ENCODE measurements at places on chromosomes 4 and X.

GRCh38 chr4:129342819-129343408 lies 247.0 kb downstream of the C4orf33 start:
- DNase-seq = peak; percentile 77

DNA sequence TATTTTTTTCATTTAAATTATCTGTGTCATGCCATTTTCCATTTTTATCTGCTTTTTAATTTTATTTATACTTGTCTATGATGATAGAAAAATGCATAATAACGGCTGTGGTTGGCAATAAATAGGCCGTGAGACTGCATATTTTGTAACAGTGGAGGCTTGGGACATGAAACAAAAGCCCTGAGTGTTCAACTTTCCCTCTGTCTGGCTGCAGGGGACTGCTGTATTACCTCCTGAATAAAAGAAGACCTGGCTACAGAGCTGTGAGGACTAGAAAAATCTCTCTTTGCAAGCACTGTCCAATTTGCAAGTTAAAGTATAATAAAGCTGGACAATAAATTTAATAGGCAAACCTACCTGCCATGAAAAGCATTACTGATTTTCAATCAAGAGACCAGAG lies 82.1 kb downstream of the MAGEB10 start:
- no peak for DNase-seq

DNA sequence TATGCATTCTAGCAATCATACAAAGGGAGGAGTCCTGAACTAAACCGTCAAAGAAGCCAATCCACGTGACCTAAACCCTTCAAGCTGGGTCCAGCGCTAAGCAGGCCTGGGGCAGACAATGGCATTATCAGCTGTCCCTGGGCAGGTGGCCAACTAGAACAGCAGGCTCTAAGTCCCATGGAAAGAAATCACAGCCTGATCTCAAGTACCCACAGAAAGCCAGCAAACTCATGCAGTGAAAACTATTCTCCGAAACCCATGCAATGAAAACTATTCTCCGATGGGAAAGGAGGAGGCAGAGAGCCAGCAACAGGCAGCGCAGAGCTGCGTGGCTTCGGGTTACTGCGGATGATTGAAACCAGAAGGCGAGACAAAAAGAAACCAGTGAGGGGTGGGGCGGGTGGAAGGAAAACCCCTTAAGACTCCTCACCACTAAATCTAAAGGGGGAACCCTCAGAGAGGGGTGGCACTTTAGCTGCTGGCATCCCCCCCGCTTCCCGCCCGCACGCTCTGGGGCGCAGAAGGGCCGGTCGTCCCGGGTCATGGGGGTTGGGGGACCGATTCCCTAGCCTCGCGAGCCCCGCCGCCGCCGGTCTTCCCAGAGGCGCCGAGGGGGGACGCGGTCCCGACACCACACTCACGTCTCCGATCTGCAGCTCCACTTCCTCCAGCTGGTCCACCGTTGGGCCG lies 567 bp downstream of the C4orf46 start:
- peak; percentile 42 for DNase-seq

GRCh38 chrX:15366506-15367352 lies 17.5 kb downstream of the VEGFD start:
- no peak for DNase-seq

DNA sequence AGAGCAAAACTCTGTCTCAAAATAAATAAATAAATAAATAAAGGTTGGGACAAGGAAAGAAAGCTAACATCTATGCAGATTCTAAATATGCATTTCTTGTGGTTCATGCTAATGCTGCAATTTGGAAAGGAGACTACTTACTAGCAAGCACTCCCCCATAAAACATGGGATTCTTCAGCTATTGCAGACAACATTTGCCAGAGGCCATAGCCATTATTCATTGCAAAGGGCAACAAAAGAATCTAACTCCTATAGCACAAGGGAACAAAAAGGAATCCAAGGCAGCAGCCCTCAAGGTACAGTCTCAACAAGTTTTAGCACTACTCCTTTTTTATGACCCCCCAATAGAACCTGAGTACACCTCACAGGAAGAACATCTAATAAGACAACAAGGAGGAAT lies 8.0 kb upstream of the HERC5 start:
- DNase-seq = no peak

DNA sequence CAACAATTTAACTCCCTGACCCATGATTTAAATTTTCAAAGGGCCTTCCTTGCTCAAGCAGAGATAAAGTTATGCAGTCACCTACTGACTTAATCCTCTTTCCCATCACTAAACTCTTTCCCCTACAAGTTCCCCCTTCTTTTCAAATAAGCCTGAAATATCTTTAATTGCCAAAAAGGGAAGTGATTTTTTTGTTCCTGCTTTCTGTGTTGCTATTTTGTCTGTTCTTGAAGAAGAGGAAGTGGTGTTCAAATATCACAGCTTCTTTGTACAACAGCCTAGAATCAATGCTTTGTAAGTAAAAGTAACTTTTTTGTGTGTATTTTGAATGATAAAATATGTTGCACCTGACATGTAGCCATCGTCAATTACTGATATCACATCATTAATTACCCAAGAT lies 595.9 kb downstream of the CENPC start:
- no peak for DNase-seq

- DNase-seq = no peak
These were observed 184.1 kb downstream of the CBR4 start for GRCh38 chr4:168825975-168826374.

DNA sequence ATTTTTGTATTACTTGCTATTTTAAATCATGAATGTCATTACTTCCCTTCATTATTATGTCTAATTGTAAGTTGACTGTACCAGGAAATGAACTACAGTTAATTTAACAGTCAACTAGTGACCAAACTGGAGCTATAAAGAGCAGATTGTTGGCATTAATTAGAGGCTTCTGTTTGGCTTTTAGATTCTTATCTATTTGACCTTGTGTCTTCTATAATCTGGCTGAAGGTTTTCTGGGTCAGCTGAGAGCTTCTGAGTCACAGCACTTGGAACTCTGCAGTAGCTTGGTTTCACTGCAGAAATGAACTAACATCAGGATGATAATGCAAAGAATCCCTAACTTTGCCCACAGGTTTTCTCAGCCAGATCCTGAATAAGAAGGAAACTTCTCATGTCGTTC lies 169.2 kb upstream of the LEF1 start:
- no peak for DNase-seq

DNA sequence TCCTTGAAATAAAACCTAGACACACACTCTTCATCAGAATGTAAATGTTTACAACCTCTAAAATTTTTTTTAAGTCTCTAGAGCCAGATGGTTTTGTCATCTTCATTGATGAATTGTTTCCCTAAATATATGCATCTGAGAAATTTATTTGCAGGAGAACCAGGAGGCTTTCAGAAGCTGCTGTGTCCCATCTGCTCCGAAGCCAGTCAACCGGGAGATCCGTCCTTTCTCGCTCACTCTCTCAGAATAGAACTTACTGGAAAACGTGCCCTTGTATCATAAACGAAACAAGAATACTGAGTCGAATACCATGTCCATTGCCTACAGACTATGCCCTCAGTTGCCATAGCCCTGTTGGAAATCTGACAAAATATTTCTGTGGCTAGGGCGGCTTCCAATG lies 103.5 kb downstream of the SLC34A2 start:
- DNase-seq = no peak

- no peak for DNase-seq
These were observed 30.8 kb upstream of the MXD4 start for GRCh38 chr4:2292646-2293108.

DNA sequence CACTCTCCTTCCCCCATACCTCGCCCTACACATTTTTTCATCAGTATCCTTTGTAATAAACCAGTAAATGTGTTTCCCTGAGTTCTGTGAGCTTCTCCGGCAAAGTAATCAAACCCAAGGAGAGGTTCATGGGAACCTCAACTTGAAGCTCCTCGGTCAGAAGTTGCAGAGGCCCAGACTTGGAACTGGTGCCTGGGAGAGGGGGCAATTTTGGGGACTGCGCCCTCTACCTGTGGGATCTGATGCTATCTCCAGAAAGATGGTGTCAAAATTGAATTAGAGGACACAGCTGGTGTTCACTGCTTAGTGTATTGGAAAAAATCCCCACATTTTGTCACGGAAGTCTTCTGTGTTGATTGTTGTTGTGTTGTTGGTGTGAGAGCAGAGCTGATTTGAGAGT lies 70.6 kb downstream of the ATP11C start:
- DNase-seq = no peak

GRCh38 chrX:46617906-46618305 lies 44.3 kb downstream of the CHST7 start:
- DNase-seq = no peak

DNA sequence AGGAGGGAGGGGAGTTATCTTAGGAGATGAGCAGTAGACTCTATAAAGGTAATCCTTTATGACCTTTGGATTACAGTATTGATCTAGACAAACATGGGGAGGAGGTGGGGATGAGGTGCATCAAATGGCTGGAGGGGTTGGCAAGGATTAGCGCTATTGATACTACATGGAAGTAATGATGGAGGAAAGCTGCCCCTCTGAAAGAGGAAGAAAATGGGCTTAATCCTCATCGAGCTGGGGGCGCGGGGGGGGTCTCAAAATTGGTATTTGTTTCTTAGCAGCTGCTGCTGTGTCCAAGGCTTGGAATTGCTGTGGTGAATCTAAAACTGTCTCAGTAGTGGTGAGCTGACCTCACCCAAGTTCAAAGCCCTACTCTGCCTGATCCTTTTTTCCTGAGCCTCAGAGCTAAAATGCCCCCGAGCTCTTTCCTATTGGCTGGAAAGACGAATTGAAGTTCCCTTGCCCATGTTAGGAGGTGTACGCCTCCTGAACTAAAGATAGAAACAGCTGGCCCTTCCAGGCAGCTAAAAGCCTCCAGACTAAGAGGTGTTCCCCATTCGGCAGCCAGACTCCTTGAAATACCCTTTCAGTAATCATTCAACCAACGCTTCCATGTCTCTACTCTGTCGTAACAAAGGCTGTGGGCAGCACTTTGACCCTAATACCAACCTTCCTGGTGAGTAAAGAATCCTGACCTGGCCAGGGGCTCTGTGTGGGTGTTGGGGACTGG lies at the start of gene ITGB1BP2:
Gene ITGB1BP2, plus strand, starts transcription at position 556 of the 730 bp plus-strand sequence. Its CDS starts 57 bp downstream, at position 613.
- no peak for DNase-seq

DNA sequence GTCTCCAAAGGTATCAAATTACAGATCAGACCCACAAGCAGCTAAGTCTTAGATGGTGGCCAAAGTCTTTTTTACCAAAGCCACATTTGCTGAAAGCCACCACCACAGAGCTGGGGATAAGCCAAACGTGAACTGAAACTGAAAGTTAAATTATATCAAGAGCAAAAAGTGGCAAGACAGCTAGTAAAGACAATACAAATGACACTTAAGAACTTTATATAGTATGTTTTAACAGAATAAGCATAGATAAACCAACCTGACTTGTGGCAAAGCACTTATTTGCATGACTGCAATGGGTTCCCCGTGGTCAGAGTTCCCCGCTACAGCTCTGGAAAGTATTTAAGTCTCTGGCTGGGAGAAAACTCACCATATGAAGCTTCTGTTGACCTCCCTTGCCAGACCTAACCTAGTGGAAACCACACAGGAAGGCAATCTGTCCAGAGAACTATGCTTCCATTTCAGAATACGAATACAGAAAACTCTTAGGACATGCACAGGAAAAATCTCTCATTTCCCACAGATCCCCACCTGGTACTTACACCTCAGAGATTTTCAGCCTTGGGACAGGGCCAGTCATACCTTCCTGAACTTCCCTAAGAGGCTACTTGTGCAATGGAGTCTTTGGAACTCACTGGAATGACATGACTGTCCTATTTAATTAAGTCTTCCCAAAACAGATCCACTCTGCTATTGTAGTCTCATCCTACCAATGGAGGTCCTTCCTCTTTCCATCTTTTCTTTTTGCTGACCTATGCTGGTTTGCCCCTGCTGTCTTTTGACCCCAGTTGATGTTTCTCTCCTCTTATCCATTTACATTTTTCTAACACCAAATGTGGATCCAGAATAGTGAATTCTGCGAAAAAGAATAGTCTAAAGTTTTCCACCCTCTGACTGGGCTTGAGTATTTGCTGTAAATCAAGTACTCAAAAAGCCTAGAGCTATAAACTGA lies 225.1 kb downstream of the NR3C2 start:
- no peak for DNase-seq

- DNase-seq = no peak
These were observed 823 bp upstream of the MAN2B2 start for GRCh38 chr4:6573986-6574746.

- DNase-seq = no peak
These were observed 6.6 kb downstream of the TLL1 start for GRCh38 chr4:165879641-165880040.

- no peak for DNase-seq
These were observed 65.8 kb downstream of the ARAP2 start for GRCh38 chr4:36178484-36178883.

- no peak for DNase-seq
These were observed 318.3 kb upstream of the SLC7A11 start for GRCh38 chr4:138560448-138560847.

GRCh38 chr4:178414881-178415446 lies 972.7 kb upstream of the AGA start:
- DNase-seq = no peak

DNA sequence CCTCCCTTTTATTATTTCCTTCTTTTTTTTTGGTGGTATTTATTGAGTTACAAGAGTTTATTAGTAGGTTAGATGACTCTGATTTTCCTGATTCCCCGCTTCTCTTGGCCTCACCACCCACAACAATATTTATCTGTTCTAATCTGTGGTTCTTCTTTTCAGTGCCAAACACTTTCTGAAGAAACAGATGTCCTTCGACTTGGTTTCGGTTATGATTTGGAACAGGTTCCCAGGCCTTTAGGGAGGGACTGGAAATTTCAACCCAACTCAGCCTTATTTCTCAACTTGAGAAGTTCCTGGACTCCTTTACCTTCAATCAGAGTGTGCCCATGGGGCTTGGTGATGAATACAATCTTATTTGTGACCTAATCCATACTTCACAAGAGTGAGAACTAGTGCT lies 108.1 kb downstream of the UCHL1 start:
- no peak for DNase-seq

GRCh38 chr4:5465529-5465928 lies 242.8 kb downstream of the EVC2 start:
- no peak for DNase-seq

- DNase-seq = no peak
These were observed 47.9 kb upstream of the RPA4 start for GRCh38 chrX:96835660-96836289.

DNA sequence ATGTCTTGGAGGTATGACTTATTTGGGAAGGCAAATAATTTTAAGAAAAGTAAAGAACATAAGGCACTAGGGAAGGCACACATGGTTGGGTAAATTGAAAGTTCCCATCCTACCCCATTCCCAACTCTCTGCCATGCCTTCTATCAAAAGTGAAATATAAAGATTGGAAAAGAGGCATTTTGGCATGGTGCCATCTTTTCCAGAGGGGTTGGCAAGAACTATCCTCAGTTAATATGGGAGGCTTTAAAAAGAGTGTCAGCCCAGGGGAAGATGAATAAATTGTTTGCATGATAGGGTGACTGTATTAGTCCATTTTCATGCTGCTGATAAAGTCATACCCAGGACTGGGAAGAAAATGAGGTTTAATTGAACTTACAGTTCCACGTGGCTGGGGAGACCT lies 150.8 kb upstream of the BOD1L1 start:
- no peak for DNase-seq

- no peak for DNase-seq
These were observed 207.2 kb upstream of the GPRIN3 start for GRCh38 chr4:89514811-89515210.
